ENCODE measurements at places on chromosomes 16 and 17.

- no peak for DNase-seq
These were observed 5.1 kb downstream of the ATP2A1 start for GRCh38 chr16:28883221-28883996.

- DNase-seq: no peak
These were observed 2.1 kb upstream of the AMDHD2 start for GRCh38 chr16:2517954-2518605.

GRCh38 chr17:48630009-48630924 lies 4.1 kb upstream of the HOXB9 start:
- no peak for DNase-seq

DNA sequence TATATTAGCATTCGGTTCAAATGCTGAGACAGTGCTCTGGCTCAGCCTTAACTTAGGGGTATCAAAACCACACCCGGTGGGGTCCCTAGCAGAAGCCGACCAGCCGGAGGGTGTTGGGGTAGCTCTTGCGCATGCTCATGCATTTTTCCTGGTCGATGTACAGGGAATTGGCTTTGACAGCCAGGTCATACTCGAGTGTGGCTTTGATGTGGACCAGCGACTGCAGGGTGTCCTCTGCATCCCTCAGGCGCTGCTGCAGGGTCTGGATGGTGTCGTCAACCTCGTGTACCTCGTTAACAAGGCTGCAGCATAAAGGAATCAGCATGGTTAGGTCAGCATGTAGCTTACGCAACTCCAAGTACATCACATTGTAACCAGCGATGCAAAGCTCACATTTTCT lies 37.5 kb downstream of the TEKT3 start:
- DNase-seq: no peak

DNA sequence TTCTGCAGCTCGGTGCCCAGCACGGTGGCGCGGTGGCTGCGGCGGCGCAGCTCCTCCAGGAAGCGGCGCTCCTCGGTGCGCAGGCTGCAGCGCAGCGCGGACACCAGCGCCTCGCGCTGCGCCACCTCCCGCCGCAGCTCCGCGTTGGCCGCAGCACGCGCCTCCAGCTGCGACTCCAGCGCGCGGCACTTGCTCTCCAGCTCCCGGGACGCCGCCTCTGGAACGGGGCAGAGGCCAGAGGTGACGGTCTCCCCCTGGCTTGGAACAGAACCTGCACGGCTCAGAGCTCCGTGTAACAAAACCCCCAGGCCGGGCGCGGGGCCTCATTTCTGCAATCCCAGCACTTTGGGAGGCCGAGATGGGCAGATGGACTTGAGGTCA lies 13.2 kb upstream of the CLUH start:
- DNase-seq: no peak

DNA sequence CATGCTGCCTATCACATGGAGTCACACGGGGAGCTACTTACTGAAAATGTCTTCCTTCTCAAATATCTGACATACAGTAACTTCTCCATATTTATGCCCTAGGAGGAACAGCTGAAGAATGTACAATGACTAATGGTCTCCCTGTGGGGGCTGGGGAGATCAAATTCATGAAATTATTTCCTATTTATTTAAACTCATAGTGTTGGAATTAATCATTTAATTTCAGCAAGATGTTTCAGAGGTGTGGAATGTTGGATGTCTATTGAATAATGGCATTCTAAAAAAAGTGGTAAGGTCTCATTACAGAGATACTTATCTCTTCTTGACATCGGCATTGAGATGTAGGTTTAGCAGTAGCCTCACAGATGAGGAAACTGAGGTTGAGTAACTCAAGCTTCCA lies 214.3 kb upstream of the CDH11 start:
- DNase-seq: no peak

DNA sequence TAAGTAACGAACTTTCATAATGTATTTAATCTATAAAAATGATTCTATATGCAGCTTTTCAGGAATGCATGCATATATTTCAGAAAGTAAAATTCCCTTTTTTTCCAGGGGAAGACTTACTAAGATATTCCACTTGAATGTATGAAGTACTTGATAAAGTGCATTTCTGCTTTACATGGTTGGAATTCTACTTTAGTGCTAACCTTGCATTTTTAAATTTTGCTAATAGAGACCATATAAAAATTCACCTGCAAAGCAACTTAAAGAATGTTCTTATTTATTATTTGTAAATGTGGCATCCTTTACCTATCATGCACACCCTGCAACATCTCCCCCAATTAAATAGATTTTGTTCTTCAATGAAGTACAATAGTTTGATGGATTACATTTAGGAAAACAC lies 392.8 kb downstream of the KCNJ2 start:
- no peak for DNase-seq

DNA sequence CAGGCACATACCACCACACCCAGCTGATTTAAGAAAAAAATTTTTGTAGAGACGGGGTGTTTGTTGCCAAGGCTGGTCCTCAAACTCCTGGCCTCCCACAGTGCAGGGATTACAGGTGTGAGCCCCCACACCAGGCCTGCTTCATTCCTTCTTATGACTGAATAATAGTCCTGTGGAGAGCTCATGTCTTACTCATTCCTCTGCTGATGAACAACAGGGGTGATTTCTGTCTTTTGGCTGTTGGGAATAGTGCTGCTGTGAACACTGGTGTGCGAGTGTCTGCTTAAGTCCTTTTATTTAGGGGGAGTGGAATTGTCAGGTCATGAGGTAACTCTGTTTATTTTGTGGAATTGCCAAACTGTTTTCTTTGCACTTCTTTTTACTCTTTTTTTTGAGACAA lies 2.7 kb upstream of the CTRB1 start:
- DNase-seq: no peak

DNA sequence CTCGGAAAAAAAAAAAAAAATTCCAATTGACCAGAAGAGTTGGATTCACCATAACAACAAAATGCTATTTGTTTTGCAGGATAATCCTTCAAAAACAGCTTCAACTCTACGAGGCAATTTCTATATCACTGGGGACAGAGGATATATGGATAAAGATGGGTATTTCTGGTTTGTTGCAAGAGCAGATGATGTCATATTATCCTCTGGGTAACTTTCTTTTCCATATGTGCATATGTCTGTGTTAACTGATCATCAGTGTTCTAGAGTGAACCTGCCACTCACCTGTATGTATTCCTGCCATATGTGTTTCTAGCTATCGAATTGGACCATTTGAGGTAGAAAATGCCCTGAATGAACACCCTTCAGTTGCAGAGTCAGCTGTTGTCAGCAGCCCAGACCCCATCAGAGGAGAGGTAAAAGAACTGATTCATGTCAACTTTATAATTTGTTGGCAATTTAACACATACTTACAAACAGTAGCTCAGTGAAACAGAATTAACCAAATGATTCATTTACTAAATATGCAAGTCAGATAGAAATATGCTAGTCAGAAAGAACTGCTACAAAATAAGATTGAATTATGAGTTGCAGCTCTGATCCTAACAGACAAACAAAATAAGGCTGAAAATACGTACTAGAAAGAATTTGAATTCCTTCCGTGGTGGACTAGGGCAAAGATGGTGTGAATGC lies 14.2 kb downstream of the ERI2 start:
- DNase-seq: no peak

- DNase-seq: no peak
These were observed 30.1 kb upstream of the MMD start for GRCh38 chr17:55451758-55452138.

- no peak for DNase-seq
These were observed 73.2 kb downstream of the AIPL1 start for GRCh38 chr17:6361733-6362132.

DNA sequence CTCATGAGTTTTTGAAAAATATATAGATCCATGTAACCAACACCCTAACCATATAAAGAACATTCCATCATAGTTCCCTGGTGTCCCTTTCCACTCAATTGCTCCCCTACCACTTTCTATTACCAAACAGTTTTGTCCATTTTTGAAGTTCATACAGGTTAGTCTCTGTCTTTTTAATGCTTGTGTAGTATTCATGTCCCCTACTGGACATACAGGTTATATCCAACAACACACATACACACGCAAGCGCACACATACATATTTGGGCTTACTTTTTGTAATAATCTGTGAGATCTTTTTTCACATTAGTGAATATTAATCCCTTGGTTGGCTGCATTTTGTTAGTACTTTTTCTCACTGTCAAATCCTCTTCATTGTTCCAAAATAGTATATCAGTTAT lies 6.4 kb downstream of the CRYBA1 start:
- no peak for DNase-seq

DNA sequence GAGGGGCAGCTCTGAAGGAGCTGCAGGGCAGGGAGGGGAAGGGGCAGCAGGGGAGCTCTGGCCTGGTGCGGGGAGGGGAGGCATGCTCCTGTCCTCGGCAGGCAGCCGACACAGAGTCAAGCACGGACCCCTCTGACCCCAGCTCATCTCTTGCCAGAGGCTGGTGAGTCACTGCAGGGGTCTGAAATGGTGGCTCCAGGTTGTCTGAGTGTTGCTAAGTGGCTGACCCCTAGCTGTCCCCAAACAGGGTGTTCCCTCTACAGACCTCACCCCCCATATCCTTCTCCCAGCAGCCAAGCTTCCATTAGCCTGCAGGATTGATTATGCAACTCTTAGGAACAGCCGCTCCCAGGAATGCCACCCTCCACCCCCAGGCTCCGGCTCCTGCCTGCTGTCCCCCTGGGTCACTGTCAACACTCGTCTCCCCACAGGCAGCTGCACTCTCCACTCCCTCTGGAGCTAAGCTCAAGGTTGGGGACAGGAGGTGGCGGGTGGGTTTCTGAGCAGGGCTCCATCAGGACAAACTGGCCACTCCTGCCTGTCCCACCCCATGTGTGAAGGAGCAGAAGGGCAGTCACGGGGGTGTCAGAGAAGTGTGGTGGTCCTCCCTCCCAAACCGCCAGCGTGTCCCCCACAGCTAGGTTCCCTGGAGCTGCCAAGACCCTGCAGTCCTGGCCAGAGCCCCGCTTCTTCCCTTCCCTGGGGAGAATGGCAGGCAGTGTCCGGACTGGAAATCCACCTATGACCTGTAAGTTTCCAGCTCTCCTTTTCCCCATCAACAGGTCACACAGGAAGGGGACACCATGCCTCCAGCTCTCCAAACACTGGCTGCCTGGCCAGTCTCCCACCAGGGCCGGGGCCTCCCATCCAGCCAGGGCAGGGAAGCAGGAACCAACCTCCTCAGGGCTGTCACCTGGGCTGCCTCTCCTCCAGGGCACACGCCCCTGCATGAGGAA lies 1.0 kb downstream of the MYLK3 start:
- no peak for DNase-seq

GRCh38 chr17:77733576-77734296 lies 224.8 kb upstream of the TNRC6C start:
- no peak for DNase-seq

DNA sequence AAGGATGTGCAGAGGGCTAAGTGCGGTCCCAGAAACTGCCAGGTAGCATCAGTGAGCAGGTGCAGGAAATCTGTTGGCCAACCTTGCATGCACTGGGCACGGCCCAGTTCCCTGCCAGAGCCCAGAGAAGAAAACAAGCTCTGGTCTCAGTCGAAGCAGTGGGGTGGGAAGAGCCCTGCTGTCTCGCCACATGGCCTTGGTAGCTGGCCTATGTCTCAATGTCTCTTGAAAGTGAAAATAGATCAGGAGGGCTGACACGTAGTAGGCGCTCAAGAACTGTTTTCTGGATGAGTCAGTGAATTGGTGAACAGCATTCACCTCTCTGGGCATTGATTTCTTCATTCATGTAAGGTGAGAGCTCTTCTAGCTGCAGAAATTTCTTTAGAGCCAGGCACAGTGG lies 90.4 kb downstream of the MARF1 start:
- no peak for DNase-seq

GRCh38 chr16:2528161-2529060 lies 2.8 kb downstream of the CEMP1 start:
- no peak for DNase-seq

DNA sequence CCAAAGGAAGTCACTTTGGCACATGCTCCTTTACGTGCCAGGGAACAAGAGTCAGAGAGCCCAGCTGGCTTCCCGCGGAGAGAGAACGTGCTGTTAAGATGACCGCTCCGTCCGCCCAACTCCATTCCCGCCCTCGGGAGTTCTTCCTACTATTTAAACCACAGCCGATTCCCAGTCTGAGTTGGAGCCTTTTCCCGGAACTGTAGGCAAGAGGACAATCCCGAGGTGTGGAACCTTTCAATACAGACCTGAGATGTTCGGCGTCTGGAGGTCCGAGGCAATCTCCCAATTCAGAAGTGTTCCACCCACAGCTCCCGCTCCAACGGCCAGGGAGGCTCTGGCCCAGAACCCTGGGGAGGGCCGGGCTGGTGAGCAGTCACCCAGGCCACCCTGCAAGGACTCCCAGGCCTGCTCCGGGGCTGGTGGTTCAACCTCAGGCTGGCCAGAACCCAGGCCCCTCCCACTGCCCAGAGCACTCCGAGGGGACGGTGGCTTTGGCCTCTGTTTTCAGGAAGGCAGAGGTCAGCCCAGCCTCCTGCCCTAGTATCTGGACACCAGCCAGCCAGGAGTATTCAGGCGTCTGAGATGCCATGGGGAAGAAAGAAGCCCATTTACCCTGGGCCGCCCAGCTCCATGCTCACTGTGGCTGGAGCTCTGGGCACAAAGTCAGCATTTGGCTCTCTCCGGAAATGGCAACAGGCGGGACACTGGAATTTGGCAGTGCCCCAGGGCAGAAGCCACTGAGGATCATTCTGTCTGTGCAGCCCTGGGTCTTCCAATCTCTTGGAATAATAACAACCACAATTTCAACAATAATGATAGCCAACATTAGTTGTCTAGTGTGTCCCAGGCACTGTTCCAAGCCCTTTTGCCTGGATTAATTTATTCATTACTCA lies 21.4 kb downstream of the EMP2 start:
- no peak for DNase-seq

GRCh38 chr17:77465358-77466041 lies 324.7 kb downstream of the SEC14L1 start:
- no peak for DNase-seq

GRCh38 chr16:12426122-12426521 lies 377.6 kb downstream of the CPPED1 start:
- no peak for DNase-seq

- no peak for DNase-seq
These were observed 248.1 kb downstream of the HS3ST3A1 start for GRCh38 chr17:13353590-13353989.

- no peak for DNase-seq
These were observed 90.9 kb upstream of the PLCG2 start for GRCh38 chr16:81688182-81688581.

DNA sequence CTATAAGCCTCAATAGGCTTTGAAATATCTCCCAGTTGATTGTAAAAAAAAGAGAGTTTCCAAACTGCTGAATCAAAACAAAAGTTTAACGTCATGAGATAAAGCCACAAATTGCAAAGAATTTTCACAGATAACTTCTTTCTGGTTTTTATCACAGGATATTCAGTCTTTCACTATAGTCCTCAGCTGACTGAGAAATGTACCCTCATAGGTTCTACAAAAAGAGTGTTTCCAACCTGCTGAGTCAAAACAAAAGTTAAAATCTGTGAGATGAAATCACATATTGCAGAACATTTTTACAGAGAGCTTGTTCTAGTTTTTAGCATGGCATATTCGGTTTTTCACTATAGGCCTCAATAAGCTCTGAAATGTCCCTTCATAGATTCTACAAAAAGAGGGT lies 559.2 kb downstream of the KCNJ18 start:
- no peak for DNase-seq

- no peak for DNase-seq
These were observed 63.9 kb downstream of the NXN start for GRCh38 chr17:915538-916201.

Data from CMK (cell line).